Stomach (tissue), 19 donors: ENCODE measurements at places on chromosomes 11 and 22.

DNA sequence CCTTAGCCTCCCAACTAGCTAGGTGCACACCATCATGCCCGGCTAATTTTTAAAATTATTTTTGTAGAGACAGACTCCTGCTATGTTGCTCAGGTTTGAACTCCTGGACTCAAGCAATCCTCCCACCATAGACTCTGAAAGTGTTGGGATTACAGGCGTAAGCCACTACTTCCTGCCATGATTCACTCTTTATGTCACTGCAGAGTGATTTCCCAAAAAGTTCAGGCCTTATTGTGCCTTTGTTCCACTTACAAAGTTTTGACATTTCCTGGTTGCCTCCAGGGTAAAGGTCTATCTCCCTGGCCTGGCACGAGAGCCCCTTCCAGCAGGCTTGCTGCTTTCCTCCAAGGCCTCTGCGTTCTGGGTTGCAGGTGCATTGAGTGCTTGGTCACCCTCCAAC, 44.6 kb upstream of the RIC3 start:
- H3K4me1 ChIP-seq: no peaks in the 10 kb centered on the region
- H3K4me3 ChIP-seq: no peak overlapping the region
- H3K27ac ChIP-seq: no peak overlapping the region
- H3K27me3 ChIP-seq: no peaks in the 10 kb centered on the region

GRCh38 chr11:85171648-85172257, 455.4 kb downstream of the DLG2 start:
- no peaks in the 10 kb centered on the region for H3K4me1 ChIP-seq
- H3K4me3 ChIP-seq: no peak overlapping the region
- H3K27me3 ChIP-seq: no peaks in the 10 kb centered on the region
- H3K36me3 ChIP-seq: no peaks in the 10 kb centered on the region
- H3K27ac ChIP-seq: no peak overlapping the region
- DNase-seq: no peak

GRCh38 chr11:2366276-2366675, 10.8 kb upstream of the CD81 start:
- H3K27me3 ChIP-seq: no peaks in the 10 kb centered on the region
- no peaks in the 10 kb centered on the region for H3K4me1 ChIP-seq
- no peak overlapping the region for H3K27ac ChIP-seq
- peak; percentile 60 for DNase-seq

GRCh38 chr11:18703001-18703763, 4.6 kb downstream of the TMEM86A start:
- no peak overlapping the region for H3K4me3 ChIP-seq
- H3K4me1 ChIP-seq: peaks cover 42% of the 10 kb centered on the region
- H3K36me3 ChIP-seq: peaks cover 19% of the 10 kb centered on the region
